ENCODE measurements at places on chromosomes 3 and 15.

DNA sequence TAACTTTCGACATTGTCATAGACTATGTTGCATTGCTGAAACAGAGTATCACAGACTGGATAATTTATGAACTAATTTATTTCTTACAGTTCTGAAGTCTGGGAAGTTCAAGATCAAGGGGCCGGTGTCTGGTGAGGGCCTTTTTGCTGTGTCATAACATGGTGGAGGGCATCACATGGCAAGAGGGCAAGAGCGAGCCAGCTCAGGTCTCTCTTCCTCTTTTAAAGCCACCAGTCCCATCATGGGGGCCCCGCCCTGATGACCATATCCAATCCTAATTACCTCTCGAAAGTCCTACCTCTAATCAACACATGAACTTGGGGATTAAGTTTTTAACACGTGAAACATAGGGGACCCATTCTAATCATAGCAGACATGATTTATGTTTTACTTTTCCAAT lies 33.5 kb upstream of the DCUN1D1 start:
- no peak overlapping the region for H3K4me3 ChIP-seq
- DNase-seq, result no peak

DNA sequence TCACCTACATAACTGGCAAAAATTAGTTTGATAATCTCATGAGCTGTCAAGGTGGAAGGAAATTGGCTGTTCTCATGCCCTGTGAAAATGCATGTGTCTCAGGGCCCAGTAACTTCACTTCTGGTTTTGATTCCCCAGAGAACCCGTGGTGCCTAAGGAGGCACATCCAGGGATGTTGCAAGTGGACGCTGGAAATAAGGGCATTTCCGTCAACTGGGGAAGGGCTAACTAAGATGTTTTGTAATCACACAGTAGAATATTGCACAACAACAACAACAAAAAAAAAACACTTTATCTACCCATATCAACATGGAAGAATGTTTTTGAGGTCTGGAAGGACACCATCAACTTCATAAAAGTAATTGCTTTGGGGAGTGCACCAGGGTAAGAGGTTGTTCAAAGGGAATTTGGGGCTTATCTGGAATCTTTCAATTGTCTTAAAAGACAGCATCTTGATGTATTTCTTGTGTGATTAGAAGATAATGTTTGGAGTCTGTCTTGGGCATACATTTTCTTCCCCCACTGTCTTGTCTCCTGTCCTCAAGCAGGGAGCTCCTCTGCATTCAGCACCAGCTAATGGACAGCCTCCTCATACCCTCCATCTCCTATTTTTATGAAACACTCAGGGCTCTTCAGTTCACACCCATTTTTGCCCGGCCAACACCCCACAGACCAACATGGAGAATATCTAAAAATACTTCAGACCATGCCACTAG lies 37.2 kb upstream of the PRR20G start:
- no peak for DNase-seq
- H3K4me1 ChIP-seq, result no peaks in the 10 kb centered on the region
- no peak overlapping the region for H3K4me3 ChIP-seq

- no peak overlapping the region for H3K27ac ChIP-seq
- no peak overlapping the region for H3K4me3 ChIP-seq
- no peaks in the 10 kb centered on the region for H3K27me3 ChIP-seq
Measured at GRCh38 chr3:63679186-63679585, 26.7 kb downstream of the SNTN start.

DNA sequence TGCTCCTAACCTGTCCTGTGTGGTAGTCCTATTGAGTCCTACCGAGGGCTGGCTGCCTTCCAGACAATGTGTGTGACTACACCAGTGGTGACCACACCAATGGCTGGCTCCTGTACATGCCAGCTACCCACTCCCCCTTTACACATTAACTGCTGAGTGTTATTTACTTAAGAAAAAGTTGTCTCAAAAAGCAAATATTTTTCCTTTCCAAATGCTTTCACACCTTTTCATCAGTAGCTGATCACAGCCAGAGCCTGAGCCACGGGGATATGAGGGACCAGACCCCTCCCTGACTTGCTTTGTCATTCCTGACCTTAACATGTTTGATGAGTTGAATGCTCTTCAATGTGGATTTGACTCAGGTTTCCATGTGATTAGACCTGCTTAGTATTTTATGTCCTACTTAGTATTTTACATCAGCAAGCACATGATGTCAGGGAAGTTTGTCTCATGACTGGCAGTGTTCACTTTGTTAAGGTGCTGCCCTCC lies 29.6 kb upstream of the GREM1 start:
- no peak for DNase-seq
- H3K27ac ChIP-seq, result no peak overlapping the region
- no peaks in the 10 kb centered on the region for H3K36me3 ChIP-seq
- H3K4me3 ChIP-seq, result no peak overlapping the region
- no peaks in the 10 kb centered on the region for H3K4me1 ChIP-seq
- peaks cover 2% of the 10 kb centered on the region for H3K27me3 ChIP-seq

- no peak overlapping the region for H3K27ac ChIP-seq
- peaks cover 10% of the 10 kb centered on the region for H3K27me3 ChIP-seq
- H3K36me3 ChIP-seq, result no peaks in the 10 kb centered on the region
- no peak for DNase-seq
- no peak overlapping the region for H3K4me3 ChIP-seq
Measured at GRCh38 chr3:170839518-170840100, 30.4 kb downstream of the RPL22L1 start.

DNA sequence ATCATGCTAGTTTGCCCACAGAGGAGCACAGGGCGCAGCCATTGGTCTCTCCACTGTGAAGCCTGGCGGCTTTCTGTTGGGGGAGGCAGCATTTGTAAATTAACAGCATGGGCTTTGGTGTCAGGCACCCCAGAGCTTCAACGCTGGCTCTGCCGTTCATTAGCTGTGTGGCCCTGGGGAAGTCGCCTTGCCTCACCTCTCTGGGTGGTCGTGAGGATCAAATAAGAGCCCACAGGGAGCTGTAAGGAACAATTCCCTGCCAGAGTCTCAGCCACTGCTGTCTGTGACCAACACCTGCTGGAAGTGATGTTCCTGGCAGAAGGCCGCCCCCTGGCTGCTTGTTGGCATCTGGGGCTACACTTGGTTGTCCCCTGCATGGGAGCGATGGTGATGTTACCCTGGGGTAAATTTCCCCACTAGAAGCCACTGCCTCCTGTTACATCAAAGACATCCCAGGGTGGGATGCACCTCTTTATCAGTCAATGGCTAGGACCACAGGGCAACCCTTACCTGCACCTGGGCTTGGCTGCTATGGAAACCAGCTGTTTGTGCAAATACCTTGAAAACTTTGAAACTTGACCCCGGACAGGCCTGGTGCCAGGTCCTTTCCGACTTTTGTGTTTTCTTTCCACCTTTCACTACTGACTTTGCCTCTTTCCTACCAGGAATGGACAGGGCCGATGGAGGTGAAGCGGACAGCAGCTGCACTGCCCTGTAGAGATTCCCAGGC lies 36.9 kb downstream of the DNASE1L3 start:
- no peak overlapping the region for H3K27ac ChIP-seq
- DNase-seq, result no peak
- H3K36me3 ChIP-seq, result peaks cover 9% of the 10 kb centered on the region
- peaks cover 8% of the 10 kb centered on the region for H3K4me1 ChIP-seq

- H3K27me3 ChIP-seq, result no peaks in the 10 kb centered on the region
- peak; percentile 40 for DNase-seq
- H3K4me3 ChIP-seq, result no peak overlapping the region
- H3K4me1 ChIP-seq, result peaks cover 36% of the 10 kb centered on the region
- peak overlapping the region; percentile 88 for H3K27ac ChIP-seq
- peaks cover 10% of the 10 kb centered on the region for H3K36me3 ChIP-seq
Measured at GRCh38 chr3:52310861-52311575, 5.1 kb upstream of the DNAH1 start.

- no peak overlapping the region for H3K27ac ChIP-seq
- H3K27me3 ChIP-seq, result peaks cover 5% of the 10 kb centered on the region
- no peak overlapping the region for H3K4me3 ChIP-seq
- DNase-seq, result no peak
- peaks cover 17% of the 10 kb centered on the region for H3K4me1 ChIP-seq
- H3K36me3 ChIP-seq, result no peaks in the 10 kb centered on the region
Measured at GRCh38 chr3:39191111-39191510, 1.3 kb downstream of the XIRP1 start.

- DNase-seq, result no peak
- no peaks in the 10 kb centered on the region for H3K36me3 ChIP-seq
- H3K27me3 ChIP-seq, result peaks cover 12% of the 10 kb centered on the region
- H3K4me3 ChIP-seq, result no peak overlapping the region
Measured at GRCh38 chr15:69896606-69897005, 201.1 kb downstream of the TLE3 start.

DNA sequence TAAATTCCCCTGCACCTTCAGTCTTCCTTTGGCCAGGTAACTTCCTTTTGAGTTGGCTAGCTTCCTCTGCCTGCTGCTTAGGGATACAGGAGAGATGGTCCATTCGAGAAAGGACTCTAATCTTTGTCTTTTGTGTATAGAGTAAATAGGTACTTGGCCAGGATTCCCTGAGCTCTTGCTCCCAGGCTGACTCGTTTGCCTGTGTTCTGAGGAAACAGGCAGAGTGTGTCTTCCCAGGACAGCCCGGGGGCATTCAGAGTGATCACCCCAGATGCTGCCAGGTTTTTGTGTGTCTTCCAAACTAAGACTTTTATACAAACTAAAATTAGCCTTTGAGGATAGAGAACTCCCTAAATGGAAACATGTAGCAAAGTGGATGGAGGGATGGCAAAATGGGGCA lies 39.5 kb downstream of the TMEM108 start:
- H3K27ac ChIP-seq, result no peak overlapping the region
- no peak overlapping the region for H3K4me3 ChIP-seq
- peaks cover 17% of the 10 kb centered on the region for H3K27me3 ChIP-seq
- no peak for DNase-seq
- no peaks in the 10 kb centered on the region for H3K4me1 ChIP-seq

DNA sequence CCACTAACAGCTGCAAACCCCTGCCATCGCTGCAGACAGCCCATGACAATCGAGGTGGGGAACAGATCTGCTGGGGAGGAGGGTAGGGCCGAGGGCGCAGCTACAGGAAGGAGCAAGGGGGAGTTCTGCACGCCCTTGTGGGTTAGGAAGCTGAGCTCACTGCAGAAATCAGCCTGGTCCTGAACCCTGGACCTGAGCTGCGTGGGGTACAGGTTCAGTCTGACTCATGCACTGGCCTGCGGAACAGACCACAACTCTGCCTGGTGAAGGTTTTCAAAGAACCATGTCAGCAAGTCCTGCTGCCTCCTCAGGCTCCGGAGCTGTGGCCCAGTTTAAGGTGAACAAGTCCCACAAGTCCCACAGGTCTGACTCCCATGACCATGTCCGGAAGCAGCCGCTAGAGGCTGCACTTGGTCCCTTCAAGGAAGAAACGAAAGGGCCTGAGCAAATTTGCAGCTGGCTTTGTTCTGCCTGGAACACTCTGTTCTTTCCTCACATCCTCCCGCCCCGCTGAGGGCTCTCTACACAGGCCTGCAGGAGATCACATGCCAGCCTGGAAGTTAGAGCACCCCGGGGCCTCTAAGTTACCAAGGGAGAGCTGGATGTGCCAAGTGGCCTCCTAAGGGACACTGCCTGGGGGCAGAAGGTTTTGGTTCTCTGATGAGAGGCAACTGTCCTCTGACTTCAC lies 49.4 kb upstream of the AKAP13 start:
- peak; percentile 52 for DNase-seq
- H3K27ac ChIP-seq, result peak overlapping the region; percentile 94
- H3K27me3 ChIP-seq, result no peaks in the 10 kb centered on the region
- H3K4me1 ChIP-seq, result peaks cover 52% of the 10 kb centered on the region
- peak overlapping the region; percentile 94 for H3K4me3 ChIP-seq

DNA sequence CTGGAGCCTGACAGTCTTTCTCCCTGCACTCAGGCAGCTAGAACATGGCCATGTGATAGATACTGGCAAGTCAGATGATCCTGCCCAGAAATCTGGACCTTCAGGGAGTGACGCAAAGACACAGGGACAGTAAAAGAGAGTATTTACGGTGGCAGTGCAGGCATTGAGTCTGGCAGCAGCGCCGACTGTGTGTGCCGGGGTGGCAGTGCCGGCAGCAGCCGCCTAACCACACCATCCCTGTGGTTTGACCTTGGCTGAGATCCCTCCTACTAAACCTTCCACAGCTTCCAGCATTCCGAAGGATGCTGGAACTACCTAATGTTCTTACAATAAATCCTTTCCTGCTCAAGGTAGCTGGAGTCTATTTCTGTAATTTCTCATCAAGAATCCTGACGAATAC lies 4.6 kb upstream of the TSPAN3 start:
- no peaks in the 10 kb centered on the region for H3K27me3 ChIP-seq
- peaks cover 15% of the 10 kb centered on the region for H3K4me1 ChIP-seq
- DNase-seq, result no peak
- no peak overlapping the region for H3K27ac ChIP-seq
- H3K4me3 ChIP-seq, result no peak overlapping the region

GRCh38 chr3:27986234-27986879 lies 255.1 kb upstream of the CMC1 start:
- DNase-seq, result no peak
- H3K27me3 ChIP-seq, result no peaks in the 10 kb centered on the region
- H3K27ac ChIP-seq, result no peak overlapping the region
- no peak overlapping the region for H3K4me3 ChIP-seq

GRCh38 chr3:125433091-125433534 lies 58.0 kb upstream of the ZNF148 start:
- H3K27ac ChIP-seq, result no peak overlapping the region
- no peaks in the 10 kb centered on the region for H3K27me3 ChIP-seq
- DNase-seq, result no peak
- H3K36me3 ChIP-seq, result no peaks in the 10 kb centered on the region
- H3K4me1 ChIP-seq, result peaks cover 5% of the 10 kb centered on the region

DNA sequence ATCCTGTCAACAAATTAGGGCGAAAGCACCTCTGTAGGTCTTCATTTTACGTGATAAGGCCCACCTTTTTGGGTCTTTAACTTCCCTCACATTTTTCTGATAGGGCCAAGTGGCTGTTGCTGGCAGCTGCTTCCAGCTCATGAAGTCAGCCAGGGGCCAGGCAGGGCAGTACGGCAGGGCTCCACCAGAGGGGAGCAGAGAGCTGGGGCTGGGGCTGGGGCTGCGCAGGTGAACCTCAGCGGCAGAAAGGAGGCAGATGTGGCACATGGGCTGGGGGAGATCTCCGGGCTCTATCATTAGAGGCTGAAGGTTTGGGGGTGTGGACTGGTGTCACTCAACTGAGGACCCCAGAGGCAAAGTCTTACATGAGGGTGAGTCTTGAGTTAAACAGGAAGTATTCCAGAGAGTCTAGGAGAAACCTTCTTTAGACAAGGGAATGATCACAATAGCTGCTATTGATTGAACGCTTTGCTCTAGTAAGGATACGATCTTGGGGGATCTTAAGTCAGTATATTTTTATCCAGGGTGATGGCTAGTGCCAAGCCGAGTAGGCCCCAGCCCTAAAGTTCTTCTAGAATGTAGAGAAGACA lies 62.8 kb upstream of the MEX3B start:
- H3K4me3 ChIP-seq, result no peak overlapping the region
- H3K27ac ChIP-seq, result no peak overlapping the region
- peaks cover 4% of the 10 kb centered on the region for H3K4me1 ChIP-seq
- peak; percentile 75 for DNase-seq
- peaks cover 2% of the 10 kb centered on the region for H3K27me3 ChIP-seq

DNA sequence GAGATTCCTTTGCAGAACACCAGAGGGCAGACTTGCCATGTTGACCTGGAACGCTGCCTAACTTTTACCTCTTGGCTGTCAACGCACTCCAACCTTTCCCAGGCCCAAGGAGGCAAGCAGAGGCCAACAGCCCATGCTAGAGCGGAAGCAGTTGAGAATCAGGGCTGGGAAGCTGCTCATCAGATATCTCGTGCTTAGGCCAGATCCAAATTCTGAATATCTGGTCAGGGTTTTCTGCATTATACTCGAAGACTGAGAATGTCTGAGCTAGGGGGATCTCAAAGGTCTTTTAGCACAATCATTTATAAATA lies 2.5 kb downstream of the XIRP1 start:
- no peak overlapping the region for H3K4me3 ChIP-seq
- H3K27me3 ChIP-seq, result peaks cover 5% of the 10 kb centered on the region
- peak; percentile 68 for DNase-seq
- no peaks in the 10 kb centered on the region for H3K36me3 ChIP-seq
- peaks cover 14% of the 10 kb centered on the region for H3K4me1 ChIP-seq
